ENCODE measurements at places on chromosomes 12 and 14. TPM values are rescaled to one million over a fixed set of nuclear protein-coding genes. Genes with fewer than 3 reads are reported as not detected.

PHETA1 gene
- total RNA-seq: 2.3 TPM

BATF gene
- 3.9 TPM for total RNA-seq

DNA sequence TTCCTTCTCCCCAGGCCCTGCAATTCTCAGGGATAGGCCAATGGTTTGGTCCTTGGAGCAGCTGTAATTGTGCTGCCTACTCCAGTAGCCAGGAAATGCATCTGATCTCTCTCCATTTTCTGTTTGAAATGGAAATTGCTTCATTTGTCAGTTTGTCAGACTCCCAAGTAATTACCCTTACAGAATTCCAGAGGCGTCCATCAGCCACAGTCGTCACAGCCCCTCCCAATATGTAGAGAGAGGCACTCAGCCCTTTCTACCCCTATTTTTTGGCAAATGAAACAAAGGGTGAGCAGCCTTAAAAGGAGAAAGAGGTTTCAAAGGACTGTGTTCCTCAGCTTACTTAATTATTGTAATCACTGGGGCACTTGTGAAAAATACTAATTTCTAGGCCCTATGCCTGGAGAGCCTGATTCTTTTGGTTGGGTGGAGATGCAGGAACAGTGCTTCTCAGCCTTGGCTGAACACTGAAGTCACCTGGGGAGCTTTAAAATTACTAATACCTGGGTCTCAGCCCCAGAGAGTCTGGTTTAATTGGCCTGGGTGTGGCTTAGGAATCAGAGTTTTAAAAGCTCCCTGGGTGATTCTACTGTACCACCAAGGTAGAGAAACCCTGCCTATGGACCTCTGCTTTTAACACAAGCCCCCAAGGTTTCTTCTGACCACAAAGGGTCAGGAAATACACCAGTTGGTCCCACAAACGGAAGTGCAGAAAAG lies 190.0 kb downstream of the EMP1 start:
- no peak for DNase-seq

- no peak for DNase-seq
Measured at GRCh38 chr12:102234599-102234998, 37.0 kb upstream of the PMCH start.

GRCh38 chr12:131357185-131357747 lies 353.6 kb upstream of the SFSWAP start:
- DNase-seq: no peak

DNA sequence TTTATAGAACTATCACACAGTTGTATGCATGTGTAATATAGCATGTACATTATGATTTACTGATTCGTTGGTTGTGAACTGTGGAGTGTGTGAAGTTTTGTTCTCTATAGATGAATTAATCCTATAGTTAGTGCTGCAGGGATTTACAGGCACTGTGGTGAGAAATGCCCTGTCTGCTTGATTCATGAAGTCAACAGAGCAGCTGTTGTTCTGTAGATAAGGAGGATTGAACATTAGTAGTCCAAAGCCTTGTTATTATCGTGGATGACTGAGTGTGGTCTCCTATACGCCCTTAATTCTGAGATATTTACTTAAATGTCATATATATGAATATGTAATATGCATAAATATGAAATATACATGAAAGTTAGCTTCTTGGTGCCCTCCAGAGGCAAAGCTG lies 98.3 kb downstream of the DNAH10 start:
- no peak for DNase-seq

DNA sequence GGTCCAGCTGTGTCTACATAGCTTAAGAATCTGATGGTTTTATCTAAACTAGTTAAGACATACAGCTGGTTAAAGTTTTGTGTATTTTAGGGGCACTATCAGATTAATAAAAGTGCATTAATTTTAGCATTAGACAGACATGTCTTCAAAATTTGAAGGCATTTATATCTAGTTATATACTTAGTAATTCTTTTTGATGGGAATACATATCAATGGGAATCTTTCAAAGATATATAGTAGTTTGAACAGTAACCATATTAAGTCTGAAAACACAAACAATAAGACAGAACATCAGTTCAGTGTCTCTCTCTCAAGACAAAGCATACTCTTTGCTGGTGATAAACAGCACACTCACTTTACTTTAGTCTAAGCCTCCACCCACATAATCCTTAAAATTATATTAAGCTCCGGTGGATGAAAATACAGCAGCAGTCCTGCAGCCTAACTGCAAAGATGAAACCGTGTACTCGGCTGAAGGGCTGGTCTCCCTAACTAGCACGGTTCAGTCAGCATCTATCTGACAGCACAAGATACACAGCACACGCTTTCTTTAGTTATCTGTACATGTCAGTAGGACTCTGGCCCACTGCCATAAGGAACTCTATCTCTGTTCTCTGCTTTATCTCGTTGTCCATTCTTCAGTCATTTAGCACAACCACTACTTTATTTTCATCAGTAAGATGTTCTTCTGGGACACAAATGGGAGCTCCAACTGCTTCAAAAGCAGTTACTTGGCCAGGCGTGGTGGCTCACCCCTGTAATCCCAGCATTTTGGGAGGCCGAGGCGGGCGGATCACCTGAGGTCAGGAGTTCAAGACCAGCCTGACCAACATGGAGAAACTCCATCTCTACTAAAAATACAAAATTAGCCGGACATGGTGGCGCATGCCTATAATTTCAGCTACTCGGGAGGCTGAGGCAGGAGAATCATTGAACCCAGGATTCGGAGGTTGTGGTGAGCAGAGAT lies 80.5 kb downstream of the MED13L start:
- DNase-seq: no peak

DNA sequence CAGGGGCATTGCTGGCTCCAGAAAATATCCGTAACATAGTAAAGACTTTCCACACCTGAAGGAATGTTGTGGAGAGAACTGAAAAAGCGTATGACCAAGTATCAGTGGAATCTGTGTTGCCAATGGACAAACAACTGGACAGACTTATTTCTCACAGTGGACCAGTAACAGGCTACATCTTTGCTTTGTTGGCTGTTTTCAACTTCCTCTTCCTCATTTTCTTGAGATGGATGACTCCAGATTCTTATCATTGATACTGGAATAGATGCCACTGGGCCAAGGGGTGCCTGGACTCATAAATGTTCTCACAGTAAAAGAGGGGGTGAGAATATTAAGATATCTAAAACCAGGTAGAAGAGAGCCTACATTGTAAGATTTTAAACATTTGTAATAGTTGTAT lies 6.4 kb downstream of the GAS2L3 start:
- no peak for DNase-seq
